Occipital lobe (tissue), 3 donors: ENCODE measurements at places on chromosomes 3 and 15. TPM values are rescaled to one million over a fixed set of nuclear protein-coding genes. Genes with fewer than 3 reads are reported as not detected.

- no peak for DNase-seq
These were observed 1017.3 kb upstream of the EPHA6 start for GRCh38 chr3:95797081-95797480.

DNA sequence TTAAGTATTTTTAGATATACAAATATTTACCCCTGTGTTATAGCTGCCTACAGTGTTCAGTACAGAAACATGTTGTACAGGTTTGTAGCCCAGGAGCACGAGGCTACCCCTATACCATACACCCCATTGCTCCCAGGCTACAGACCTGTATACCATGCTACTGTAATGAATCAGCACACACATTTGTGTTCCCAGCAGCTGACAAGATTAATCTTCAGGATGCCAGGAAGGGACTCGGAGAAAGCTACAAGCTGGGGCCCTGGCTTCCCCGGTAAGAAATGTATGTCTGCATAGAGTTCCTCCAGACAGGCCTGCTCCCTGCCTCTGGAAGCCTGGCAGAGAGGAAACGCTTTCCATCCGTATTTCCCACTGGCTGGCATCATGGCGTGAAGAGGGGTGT lies 136.5 kb downstream of the XXYLT1 start:
- DNase-seq = no peak

- DNase-seq = no peak
These were observed 3.8 kb upstream of the GABRR3 start for GRCh38 chr3:98038876-98039275.

The ERICH6 gene
- total RNA-seq = not detected

The HESX1 gene
- total RNA-seq = 0.47 TPM
